ENCODE measurements at places on chromosomes 2 and 18. TPM values are rescaled to one million over a fixed set of nuclear protein-coding genes. Genes with fewer than 3 reads are reported as not detected.

GPD2 gene
- 35.0 TPM for total RNA-seq

- no peak for DNase-seq
These were observed 16.2 kb downstream of the SUCLG1 start for GRCh38 chr2:84442888-84443287.

VSNL1 gene
- 0.23 TPM for total RNA-seq

DNA sequence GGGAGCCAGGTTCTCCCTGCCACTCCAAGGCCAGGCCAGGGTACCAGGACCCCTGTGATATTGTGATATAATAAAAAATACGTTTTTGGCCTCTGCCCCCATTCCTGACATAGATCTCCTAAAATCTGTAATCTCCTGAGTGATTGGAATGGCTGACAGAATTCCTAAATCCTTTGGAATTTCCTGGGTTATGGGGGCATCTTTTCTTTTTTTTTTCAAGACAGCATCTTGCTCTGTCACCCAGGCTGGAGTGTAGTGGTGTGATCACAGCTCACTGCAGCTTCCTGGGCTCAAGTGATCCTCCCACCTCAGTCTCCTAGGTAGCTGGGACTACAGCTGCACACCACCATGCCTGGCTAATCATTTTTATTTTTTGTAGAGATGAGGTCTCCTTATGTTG lies 26.2 kb upstream of the TUBB6 start:
- no peak for DNase-seq

METTL5 gene
- total RNA-seq, result 39.9 TPM

DNA sequence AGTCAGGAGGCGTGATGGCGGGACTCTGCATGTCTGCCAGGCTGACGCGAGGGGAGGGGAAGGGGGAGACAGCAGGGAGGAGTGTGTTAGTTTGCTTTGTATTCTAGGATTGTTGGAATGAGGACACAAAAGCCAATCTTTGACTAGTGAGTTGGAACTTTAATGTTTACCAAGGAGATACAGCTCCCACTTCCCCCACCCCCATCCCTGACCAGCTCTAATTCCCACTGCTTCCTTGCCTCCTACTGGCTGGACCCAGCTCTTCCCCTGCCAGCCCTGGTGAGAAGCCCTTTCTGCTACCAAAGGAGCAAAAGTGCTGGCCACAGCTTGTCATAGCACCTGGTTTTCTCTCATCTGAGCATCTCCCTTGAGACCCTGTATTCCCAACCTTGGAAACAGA lies 84.5 kb downstream of the CELF4 start:
- no peak for DNase-seq

DNA sequence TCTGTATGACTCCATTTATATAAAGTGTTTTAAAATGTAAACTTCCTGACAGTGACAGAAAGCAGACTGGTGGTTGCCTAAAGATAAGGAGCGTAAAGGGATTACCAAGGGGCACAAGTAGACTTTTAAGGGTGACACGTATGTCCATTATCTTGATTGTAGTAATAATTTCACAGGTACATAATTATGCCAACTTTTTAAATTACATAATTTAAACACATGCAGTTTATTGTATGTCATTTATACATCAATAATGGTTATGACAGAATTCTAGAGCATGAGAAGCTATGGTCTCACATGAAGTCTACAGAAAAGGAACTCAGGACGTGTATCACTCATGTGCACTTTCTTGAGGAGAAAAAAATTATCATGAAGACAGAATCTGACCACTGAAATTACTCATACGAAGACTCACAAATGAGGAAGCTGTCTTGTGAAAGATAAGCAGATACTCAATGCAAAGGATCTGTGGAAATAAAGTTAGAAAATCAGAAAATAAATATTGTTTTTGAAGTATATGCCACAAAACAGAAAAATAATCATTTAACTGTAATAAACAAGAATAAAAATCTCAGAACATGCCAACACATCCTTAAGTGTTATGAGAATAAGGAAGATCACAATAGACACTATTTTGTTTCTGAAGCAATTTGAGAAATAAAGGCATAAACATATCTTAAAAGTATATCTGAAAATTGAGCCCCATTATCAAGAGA lies 84.4 kb downstream of the TMEM131 start:
- DNase-seq, result no peak

NHEJ1 gene
- 8.7 TPM for total RNA-seq

DNA sequence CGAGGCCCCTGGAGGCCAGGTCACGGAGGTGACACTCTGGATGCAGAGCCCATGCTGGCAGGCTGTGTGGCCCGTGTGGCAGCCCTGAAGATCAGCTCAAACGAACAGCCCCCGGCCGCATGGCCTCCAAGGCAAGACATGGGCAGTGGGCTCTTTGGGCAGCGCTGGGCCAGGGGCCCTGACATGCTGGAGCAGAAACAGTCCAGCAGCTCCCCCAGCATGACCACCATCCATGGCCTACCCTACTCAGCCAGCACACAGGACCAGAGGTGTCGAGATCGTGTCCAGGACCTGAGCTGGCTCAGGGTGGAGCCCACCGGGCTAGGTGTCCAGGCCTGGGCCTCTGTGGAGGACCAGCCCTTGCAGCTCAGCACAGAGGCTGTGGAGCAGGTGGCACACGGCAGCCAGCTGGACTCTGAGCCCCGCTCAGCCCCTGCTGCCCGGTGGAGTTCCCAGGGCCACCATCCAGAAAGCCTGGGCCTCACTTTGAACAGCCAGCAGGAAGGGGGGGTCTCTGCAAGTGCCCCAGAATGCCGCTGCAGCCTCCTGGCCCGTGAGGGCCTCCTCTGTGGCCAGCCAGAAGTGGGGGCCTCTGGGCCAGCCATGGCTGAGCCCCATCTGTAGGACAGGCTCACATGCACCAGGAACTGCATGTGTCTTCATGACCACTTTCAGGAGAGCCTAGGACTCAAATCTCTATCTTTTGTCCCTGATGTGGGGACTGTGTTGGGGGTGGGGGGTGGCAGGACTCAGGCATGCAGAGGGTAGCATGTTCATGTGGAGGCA lies 8.9 kb downstream of the AMER3 start:
- DNase-seq, result no peak

DNA sequence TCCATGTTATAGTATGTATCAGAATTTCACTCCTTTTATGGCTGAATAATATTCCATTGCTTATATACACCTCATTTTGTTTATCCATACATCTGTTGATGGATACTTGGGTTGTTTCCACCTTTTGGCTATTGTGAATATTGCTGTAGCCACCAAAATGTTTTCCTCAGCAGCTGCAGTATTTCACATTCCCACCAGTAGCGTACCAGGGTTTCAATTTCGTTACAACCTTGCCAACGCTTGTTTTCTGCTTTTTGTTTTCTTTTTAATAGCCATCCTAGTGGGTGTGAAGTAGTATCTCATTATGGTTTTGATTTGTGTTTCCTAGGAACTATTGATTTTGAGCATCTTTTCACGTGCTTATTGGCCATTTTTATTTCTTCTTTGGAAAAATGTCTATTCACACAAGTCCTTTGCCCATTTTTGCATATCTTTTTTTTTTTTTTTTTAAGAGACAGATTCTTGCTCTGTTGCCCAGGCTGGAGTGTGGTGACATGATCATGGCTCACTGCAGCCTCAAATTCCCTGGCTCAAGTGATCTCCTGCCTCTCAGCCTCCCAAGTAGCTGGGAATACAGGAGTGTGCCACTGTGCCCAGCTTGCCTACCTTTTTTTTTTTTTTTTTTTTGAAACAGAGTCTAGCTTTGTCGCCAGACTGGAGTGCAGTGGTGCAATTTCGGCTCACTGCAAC lies 14.2 kb downstream of the UBXN2A start:
- DNase-seq, result no peak

DNA sequence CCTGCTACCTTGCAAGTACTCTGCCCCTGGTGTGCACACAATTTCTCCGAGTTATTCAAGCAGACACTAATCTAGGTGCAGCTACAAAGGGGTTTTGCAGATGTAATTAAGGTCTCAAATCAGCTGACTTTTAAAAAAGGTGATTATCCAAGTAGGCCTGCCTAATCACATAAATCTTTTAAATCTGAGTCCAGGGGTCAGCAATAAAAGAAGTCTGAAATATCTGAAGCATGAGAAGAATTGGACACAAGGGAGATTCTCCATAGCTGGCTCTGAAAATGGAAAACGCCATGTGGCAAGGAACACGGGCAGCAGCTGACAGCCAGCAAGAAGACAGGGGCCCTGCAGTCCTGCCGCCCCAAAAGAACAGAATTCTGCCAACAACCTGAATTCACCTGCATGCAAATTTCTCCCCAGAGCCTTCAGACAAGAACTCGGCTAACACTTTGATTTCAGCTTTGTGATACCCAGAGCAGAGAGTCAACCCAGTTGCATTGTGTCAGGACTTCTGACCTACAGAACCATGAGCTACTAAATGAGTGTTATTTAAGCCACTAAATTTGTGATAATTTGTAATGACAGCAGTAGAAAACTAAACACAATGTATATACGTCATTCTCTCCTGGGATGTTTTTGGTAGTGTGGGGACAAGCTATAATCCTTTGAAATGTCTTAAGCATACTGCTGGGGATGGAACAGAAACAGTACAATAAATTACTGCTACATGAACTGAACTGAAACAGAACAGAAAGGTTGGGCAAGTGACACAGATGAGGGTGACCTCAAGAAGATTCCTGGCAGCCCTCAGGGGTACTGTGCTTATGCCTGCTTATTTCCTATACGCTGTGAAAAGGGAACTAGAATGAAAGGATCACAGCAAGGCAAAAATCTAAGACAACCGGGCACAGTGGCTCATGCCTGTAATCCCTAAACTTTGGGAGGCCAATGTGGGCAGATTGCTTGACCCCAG lies 3.2 kb downstream of the INO80C start:
- DNase-seq, result no peak

GRCh38 chr18:59502274-59503175 lies 143.5 kb upstream of the LMAN1 start:
- no peak for DNase-seq

DNA sequence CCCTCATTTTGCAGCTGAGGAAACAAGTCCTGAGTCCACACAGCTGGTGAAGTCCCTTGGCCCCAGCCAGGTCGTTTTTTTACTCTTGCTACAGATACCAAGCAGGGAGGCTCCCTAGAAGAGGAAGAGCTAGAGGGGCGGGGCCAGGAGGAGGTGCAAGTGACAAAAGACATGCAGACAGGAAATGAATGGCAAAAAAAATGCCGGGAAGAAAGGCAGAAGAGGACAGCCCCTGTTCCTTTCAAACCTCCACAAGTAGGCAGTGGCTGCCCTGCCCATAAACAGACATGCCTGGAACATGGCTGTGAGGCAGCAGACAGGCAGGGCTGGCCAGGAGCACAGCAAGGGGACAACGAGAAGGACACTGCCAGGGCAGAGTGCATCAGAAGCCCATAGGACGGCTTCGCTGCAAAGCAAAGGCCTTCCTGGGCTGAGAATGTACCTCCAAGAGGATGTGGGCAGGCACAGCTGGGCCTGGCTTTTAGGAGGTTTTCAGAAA lies 108.7 kb downstream of the ZBTB7C start:
- peak; percentile 30 for DNase-seq

GRCh38 chr2:234158812-234159211 lies 108.3 kb downstream of the SPP2 start:
- no peak for DNase-seq

- DNase-seq, result no peak
These were observed 73.4 kb downstream of the DTNA start for GRCh38 chr18:34783501-34783900.

- no peak for DNase-seq
These were observed 286.5 kb downstream of the CPS1 start for GRCh38 chr2:210842896-210843295.

- DNase-seq, result peak; percentile 29
These were observed 22.7 kb upstream of the ATP9B start for GRCh38 chr18:79046522-79046921.

DNA sequence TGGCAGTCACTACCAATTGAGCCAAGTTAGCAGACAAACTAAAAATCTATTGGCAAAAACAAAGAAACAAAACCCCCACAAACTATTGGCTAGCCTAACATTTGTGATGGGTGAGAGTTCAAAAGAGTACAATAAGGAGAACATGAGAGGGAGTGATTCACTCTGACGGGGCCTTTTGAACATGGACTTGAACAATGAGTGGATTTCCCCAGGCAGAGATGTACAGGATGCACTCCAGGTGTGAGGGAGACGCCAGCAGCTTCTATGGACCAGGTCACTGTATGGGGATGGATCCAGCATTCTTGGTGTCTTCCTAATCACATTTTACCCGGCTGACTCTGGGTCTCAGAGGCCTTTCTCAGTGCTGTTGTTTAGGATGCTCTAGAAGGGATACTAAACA lies 167.5 kb upstream of the SMAD2 start:
- DNase-seq, result no peak

KLHL41 gene
- 6.2 TPM for total RNA-seq

AMER3 gene
- 0.03 TPM for total RNA-seq

- DNase-seq, result no peak
These were observed 366.7 kb downstream of the NUP35 start for GRCh38 chr2:183490914-183491313.

DNA sequence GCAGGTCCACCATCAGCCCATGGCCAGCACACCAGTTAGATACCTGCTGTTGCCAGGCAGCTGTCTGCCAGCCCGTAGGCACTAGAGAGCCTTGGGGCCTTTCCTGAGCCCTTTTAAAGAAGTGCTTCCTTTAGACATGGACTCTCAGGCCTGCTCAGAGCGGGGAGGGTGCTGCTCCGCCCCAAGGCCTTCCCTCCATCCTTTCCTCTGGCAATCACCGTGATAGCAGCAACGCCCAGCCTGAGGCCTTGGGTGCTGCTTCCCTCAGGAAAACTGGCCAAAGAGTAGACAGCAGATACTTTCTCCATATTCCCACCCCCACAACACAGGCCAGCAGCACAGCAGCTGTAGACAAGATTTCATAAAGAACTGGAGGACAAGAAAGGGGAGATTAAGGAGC lies 22.3 kb upstream of the C1QL2 start:
- no peak for DNase-seq

FAM228B gene
- 23.2 TPM for total RNA-seq

GRCh38 chr2:130951018-130951417 lies 114.3 kb downstream of the ARHGEF4 start:
- no peak for DNase-seq

GRCh38 chr2:109481196-109481555 lies 132.6 kb downstream of the SEPTIN10 start:
- no peak for DNase-seq

DPP4 gene
- total RNA-seq, result 28.1 TPM

DNA sequence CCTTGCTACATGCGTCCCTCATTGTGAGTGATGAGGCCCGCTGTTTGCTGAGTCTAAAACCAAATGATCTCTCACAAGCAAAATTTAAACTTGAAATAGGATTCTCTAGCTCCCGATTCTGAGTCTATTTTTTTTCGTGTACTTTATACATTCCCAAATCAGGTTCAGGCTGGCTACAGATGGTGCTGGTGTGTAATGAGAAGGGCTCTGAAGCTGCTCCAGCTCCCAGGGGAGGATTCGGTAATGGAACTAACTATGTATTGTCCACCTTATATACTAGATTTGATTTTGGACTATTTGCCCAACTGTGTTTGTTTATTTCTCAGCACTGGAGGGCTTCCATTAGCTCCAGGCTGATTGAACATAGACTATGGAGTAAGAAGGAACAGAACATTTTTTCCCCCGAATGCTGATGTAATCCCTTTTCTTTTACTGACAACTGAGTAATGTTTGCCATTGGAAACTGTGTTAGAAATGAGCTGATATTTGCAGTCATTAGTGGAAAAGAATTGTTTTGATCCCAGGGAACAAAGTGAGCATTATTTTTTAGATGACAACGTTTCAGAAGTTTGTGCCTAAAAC lies 274.0 kb upstream of the FIGN start:
- DNase-seq, result no peak
